Activated CD4-positive, alpha-beta T cell treated with anti-CD3 and anti-CD28 coated beads, Interleukin-2, Interleukin-4, amounts not matched to agents 100 ng/mL and 50 ng/mL, durations not matched to agents 16 hours and 8 hours (primary cell): ENCODE measurements at places on chromosomes 2 and 18.

- DNase-seq: no peak
Observed at GRCh38 chr2:178105566-178105965, 6.7 kb upstream of the RBM45 start.

DNA sequence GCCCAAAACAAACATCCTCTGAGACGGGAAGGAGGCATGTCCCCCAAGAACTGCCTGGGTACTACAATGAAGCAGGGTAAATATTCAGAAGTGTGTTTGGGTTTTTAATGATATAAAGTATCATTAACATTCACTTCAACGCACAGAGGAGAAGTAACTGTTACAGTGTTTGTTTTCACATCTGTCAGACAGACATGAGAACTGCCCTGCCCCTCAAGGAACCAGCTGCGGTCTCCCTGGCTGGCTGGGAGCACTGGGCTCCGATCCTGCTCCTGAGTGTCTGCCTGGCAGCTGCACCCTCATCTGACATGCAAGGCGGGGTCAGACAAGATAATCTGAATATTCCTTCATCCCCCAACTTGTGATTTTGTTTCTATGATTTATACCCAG is 75.6 kb downstream of the MBP start:
- DNase-seq: no peak

GRCh38 chr18:61031626-61032025 is 301.6 kb upstream of the CDH20 start:
- no peak for DNase-seq

DNA sequence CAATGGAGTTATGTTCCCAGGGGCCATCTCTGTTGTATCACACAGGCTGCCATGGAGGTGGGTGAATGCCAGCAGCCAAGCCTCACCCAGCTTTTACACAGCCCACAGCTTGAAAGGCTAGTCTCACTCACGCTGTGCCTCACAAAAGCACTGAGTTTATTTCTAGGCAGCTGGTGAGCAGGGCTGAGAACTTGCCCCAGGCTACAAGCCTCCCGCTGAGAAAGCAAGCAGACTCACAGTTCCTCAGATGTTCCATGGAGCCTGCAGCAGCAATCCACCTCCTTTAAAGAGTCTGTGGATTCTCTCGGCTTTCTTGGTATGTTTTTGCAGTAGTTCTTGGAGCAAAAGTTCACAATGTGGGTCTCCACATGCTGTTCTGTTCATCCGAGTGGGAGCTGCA is 40.9 kb upstream of the ALKAL2 start:
- no peak for DNase-seq

DNA sequence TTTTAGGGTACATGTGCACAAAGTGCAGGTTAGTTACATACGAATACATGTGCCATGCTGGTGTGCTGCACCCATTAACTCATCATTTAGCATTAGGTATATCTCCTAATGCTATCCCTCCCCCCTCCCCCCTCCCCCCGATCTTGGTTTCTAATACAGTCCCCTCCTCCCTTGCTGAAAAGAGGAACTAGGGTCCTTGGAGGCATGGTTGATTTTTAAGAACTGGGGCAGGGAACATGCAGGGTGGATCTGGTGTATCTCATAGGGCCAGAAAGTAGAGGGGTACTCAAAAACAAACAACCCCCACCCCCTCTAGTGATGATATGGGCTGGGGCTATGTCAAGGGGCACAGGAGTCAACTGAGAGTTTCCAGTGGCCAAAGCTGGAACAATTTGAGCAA is 153.4 kb downstream of the UBR3 start:
- DNase-seq: no peak

DNA sequence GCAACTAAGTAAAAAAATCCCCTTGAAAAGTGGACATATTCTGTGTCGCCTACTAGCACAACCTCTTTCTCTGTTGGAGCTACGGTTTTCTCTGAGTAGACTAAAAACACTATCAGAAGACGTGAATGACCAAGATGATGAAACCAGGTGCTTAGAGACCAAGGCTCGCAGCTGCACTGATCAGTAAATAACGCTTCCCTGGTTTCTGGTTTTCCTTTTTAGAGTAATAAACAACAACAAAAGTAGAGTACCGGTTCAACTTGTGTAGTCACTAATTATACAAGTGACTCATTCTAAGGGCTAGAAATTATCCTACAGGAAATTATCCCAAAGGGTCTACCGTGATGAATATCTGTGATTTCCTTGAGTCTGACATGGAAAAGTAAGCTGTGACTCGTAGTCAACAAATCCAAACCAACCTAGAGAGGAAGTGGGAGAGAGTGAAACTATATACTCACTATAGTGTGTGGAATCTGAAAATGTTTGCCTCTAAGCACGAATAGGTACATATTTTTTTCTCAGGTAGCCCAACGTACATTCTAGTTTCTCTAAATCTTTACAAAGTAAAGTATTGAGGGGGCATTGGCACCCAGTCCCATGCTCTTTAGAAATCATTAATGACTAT is 17.8 kb downstream of the RASGRP3 start:
- DNase-seq: peak; percentile 50

DNA sequence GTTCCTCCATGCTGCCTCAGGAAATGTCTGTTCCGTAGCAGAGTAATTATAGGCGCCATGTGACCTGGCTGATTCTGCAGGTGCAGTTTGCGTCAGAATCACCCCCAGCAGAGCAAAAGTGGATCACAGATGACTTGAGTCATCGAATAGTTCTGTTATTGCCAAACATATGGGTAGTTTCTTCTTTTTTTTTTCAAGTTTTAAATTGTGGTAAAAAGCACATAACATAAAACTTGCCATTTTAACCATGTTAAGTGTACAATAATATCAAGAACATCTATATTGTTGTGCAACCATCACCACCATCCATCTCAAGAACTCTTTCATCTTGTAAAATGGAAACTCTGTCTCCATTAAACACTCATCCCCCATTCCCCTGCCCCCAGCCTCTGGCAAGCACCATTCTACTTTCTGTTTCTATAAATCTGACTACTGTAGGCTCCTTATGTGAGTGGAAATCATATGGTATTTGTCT is 177.7 kb upstream of the TWIST2 start:
- peak; percentile 37 for DNase-seq

DNA sequence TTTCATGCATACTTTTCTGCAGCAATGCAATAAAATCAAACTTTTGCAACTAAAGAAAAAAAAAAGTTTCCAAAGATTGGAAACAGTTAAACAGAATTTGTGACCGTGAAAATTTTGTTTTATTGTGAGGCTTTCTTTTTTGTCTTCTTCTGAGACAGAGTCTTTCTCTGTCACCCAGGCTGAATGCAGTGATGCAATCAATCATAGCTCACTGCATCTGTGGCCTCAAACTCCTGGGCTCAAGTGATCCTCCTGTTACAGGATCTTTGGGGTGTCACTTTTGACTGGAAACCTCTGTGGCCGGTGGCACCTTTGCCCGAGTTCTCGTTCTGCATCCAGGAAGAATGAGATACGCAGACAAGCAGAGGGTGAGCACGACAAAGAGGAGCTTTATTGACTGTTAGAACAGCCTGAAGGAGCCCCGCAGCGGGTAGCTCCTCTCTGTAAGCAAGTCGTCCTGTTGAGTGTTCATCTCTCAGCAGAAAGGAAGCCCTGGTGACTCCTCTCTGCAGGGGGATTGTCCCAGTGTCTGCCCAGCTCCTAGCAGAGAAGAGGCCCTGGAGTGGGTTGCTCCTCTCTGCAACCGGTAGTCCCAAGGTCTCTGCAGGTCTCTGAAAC is 16.9 kb upstream of the ILKAP start:
- DNase-seq: no peak
